ENCODE measurements at places on chromosomes 13 and 19.

DNA sequence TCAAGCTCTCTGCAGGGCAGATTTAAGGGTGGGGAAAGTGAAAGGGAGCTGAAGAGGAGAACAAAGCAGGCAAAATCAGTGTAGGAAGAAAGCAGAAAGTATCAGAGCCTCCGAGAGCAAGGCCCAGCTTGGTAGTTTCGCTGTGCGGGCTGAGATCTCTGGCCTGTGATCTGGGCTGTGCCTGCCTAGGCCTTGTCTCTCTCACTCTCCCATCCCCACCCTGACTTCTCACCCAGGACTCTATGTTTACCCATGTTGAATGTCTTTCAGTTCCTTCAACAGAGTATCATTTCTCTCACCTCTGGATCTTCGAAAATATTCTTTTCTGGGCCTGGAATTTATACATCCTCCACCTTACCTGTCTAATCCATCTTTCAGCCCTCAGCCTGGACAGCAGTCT lies 391.3 kb downstream of the FOXO1 start:
- DNase-seq, result no peak

GRCh38 chr19:46840498-46840942 lies 10.1 kb downstream of the AP2S1 start:
- DNase-seq, result peak; percentile 56

GRCh38 chr13:38970380-38971051 lies 20.1 kb downstream of the STOML3 start:
- peak; percentile 6 for DNase-seq

- no peak for DNase-seq
These were observed 230.5 kb upstream of the SERP2 start for GRCh38 chr13:44142941-44143665.

DNA sequence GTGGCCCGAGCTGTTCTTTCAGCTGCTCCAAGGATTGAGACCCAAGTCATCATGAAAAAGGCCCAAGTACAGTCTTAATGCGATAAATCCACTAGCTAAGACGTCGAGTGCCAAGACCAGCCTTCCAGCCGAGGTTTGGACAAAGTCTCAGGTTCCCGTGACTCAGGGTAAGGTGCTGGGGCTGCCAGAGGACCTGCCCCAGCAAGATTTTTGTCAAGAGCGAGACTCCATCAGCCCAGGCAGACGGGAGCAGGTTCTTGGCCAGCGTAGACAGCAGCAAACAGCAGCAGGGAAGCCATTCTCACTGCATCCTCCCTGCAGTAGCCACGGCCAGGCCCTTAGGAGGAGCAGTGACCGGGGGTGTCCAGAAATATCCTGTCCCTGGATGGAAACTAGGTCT lies 3.4 kb downstream of the FEM1A start:
- no peak for DNase-seq

DNA sequence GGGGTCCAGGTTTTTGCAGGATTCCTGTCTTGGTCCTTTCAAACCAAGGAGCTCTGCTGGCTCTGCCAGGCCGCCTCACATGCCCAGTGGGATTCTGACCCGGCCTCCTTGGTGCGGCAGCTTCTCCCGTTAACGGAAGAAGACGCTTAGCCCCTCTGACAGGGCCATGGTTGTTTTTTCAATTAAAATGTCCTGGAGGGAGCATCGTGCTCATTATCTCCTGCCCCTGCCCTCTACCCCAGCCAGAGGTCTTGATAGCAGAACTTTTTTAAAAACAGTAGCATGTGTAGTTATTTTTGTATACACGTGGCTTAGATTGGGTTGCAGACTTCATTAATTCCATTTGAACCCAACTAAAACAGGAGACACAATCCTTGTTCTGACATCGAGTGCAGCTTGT lies 11.5 kb upstream of the RPS15 start:
- DNase-seq, result no peak

DNA sequence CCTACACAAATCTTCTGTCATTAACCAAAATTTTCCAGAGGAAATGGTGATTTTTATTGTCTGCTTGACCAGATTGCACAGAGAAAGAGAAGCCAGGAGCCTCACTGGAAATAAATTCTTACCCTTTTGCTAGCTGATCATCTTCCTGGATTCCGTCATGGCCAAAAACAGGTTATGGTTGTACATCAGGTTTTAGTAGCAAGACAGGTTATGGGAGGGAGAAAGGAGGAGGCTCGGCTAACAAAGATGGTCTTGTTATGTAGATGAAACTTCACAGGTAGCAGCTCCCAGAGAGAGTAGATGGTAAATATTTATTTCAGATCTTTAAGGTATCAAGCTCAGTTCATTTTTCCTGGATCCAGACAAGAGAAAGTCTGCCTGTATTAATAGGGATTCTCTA lies 19.7 kb upstream of the CEACAM3 start:
- no peak for DNase-seq

GRCh38 chr13:23790577-23791170 lies 98.5 kb downstream of the MIPEP start:
- DNase-seq, result no peak

DNA sequence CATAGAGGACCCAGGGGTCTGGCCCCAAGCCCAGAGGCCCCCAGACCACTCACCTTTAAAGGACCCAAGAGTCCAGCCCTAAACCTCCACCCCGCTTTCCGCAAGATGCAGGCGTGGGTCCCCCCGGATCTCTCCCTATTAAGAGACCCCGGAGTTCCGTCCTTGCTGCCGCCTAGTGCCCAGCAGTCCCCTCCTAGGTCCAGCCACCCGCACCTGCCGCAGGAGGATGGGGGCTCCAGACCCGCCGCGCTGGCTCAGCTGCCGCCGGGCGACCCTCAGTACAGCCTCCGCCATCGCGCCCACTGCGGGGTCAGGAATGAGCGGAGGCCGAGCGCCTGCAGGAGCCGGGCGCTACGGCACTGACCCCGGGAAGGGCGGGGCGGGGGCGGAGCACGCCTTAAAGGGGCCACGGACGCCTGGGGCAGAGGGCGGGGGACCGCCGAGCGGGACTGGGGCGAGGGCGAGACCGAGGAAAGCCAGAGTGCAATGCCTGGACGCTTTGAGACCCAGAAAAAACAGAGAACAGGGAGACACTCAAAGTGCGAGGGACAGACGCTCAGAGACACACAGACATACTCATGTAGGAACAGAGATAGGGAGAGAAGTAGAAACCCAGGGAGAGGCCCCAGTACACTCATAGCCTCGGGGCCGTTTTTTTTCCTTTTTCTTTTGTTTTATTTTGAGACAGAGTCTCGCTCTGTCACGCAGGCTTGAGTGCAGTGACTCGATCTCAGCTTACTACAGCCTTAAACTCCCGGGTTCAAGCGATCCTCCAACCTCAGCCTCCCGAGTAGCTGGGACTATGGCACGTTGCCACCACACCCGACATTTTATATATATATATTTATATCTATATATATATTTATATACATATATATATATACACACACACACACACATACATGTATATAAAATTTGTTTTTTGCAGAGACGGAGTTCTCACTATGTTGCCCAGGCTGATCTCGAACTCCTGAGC lies at the start of gene ETHE1:
Gene ETHE1, minus strand, starts transcription at position 318 of the 976 bp plus-strand sequence. Its CDS starts 24 bp downstream, at position 294.
- peak; percentile 57 for DNase-seq

DNA sequence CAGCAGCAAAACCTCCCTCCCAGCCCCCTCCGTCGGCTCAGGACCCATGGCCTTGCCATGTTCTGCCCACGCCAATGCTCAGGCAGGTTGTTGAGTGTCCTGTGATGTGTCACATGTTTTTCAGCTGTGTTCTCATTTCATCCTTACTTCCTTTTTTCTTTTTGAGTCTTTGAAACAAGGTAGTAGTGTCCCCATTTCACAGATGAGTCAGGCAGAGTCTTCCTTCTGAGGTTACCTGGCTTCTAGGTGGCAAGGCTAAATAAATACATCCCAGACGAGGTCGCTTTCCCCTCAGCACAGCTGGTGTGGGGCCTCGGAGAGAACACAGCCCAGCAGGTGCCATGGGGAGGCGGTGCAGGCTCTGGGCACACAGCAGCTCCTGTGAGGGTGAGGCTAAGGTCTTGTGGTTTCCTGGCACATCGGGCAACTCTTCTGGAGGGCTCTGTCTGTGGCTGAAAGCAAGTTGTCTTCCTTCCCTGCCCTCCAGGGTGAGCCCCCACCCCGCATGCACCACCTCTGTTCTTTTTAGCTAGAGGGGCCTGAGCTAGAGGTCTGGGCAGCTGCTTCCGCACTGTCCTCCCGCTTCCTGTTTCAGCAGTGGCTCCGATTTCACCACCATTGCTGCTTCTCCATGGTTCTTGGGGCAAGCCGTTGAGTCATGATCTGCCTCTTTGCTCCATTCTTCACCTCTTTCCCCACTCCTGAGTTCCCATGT lies 15.1 kb downstream of the PRAM1 start:
- no peak for DNase-seq

- DNase-seq, result no peak
These were observed 139.0 kb downstream of the SOX1 start for GRCh38 chr13:112205990-112206389.

DNA sequence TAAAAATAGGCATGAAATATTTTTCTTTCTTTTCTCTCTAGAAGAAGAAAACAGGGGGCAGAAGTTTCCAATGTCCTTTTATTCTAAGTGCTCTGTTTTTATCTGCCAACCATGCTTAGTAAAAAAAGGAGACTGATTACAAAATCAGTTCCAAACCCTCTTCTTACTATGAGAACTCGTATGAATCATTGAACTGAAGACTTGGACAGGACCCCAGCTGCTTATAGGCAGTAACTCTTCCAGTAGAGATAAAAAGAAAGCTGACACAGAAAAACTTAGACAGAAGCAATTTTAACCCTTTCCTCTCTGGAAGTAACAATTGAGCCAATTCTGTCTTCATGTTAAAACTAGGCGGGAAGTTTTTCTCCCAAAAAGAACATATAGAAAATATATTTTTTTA lies 24.5 kb upstream of the FREM2 start:
- no peak for DNase-seq

DNA sequence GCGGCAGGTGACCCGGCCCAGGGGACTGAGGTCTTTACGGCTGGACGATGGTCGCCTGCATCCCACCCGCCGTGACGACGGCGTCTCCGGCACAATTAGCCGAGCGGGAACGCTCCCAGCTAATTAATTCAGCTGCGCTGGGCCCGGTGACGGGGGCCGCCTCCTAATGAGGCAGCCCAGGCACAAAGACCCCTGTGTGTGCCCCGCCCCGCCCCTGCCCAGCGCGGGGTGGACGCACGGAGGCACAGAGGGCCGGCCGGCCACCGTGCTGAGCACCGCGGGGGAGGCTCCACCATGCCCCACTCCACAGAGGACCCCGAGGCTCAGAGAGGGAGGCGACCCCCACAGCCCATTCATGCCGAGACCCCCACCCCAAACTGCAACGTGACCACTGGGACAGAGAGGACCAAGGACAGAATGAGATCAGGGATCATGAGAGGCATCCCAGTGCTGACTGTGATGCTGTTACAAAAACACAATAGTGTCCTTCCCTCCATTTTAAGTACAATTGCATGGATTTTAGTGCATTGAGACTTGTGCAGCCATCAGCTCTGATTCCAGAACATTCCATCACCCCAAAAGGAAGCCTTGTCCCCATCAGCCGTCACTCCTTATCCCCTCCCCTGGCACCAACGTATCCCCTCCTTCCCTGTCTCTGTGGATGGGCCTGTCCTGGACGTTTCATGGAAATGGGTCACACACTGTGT lies 17.0 kb downstream of the EFNA2 start:
- no peak for DNase-seq

DNA sequence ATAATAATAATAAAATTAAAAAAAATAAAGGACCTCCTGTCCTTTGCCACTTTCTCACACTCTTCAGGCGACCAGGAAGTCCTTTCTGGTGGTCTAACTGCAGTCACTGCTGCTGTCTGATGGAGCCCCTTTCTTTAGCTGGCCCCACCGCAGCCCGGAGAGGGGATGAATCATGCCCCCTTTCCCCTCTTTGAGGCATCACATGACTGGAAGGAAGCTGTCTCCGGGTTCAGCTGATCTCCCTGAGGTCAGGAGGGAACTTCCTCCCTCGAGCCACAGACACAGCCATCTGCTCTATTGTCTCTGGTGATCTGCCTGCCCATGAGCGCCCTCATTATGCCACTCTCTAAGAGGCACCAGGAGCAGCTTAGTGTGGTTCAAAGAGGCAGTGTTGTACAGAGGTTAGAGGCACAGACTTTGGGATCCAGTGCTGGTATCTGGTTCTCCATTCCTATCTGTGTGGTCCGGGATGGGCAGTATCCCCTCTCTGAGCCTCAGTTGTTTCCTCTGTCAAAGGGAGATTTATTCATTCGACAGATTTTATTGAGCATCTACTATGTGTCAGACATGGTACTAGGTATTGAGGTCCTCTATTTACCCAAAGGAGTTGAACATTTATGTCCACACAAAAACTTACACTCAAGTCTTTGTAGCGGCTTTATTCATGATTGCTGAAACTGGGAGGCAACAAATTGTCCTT lies 30.0 kb downstream of the VAV1 start:
- no peak for DNase-seq

GRCh38 chr19:33285441-33285927 lies 16.9 kb downstream of the CEBPA start:
- no peak for DNase-seq

DNA sequence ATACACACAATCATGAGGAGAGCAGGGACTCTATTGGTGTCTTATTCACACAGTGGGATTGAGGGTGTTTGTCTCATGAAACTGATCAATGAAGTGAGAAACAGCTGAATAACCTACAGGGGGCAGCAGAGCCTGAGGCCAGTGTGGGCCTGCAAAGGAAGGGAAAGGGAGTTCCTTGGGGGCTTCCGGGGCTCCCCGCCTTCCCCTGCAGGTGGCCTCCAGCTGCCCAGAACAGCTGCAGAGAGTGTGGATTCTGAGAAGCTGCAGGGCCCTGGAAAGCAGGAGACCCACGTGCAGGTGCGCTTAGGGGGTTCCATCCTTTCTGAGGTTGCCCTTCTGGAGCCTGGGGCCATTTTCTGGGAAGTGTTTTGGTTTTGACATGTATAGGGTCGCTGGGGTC lies 20.1 kb downstream of the ZNF763 start:
- no peak for DNase-seq

- peak; percentile 75 for DNase-seq
These were observed 58.7 kb upstream of the PABPC3 start for GRCh38 chr13:25037057-25037813.

GRCh38 chr13:25231517-25231916 lies 55.8 kb downstream of the MTMR6 start:
- no peak for DNase-seq

DNA sequence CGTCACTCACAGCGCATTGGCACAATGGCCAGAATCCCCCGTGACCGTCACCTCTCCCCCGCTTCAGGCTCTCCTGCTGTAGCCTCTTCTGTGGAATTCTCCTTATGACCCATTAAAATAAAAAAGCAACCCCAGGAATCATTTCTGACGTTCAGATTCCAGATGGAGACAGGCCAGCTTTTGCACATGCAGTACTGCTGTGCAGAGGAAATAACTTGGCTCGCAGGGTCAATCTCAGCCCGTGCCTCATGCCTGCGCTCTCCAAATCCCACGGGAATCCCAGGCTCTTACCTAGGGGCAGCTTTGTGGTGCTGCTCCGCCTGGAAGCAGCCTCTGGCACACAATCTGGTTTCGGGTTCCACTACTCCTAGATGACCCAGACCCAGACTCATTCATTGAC lies 32.7 kb upstream of the SOX1 start:
- DNase-seq, result no peak

All from NCI-H748 treated with DMSO at 0.1 percent for 48 hours (cell line).